ENCODE measurements at places on chromosomes 1 and 21.

GRCh38 chr1:31781756-31782371, 17.7 kb upstream of the ADGRB2 start:
- DNase-seq, result no peak

GRCh38 chr1:38029685-38030511, 16.7 kb downstream of the POU3F1 start:
- peak; percentile 21 for DNase-seq

DNA sequence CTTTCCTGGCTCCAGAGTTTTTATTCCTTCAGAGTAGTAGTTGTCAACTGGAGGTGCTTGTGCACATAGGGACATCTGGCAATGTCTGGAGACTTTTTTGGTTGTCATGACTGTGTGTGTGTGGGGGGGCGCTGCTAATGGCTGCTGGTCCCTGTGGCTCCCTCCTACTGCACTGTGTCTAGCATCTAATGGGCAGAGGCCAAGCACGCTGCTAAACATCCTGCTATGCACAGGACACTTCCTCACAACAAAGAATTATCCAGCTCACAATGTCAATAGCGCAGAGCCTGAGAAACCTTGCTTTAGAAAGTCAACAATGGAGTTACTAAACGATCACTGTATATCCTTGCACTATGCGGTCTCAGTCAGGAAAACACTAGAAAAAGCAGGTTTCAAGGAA, 19.7 kb upstream of the HMGB4 start:
- DNase-seq, result no peak

DNA sequence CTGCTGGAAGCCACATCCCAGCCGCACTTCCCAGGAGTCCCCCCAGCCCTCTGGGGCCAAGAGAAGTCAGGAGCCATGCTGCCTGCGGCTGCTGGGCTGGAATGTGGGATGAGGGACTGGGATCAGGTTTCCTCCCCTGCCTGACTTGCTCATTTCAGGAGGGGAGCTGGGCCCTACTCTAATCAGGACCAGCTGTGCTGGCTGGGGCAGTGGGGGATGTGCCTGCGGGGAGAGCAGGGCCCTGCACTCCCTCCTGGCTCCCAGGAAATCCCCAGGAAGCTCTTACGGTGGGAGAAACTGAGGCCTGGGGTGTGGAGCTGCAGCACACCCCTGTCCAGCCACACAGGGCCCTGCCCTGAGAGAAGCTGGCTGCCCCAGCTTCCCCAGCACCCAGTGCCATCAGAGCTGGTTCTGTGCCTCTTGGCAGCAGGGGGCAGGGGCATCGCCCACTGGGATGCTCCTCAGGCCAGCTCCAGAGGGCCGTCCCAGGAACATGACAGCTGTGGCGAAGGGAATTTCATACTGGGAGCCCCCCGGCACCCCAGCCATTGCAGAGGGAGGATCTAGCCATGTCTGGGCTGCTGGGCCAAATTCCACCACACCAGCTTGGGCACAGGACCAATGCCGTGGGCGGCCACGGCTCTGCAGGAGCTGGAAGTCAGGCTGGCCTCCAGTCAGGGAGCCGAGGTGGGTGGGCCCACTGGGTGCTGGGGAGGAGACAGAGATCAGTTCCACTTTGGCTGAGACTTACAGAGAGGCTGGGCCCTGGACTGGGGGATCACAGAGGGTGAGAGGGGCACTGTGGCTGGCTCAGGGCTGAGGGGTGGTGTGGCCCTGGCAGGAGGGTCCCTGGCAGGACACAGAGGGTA, 21.3 kb upstream of the PRSS38 start:
- DNase-seq, result no peak

GRCh38 chr1:226512076-226512728, 36.4 kb upstream of the STUM start:
- no peak for DNase-seq

GRCh38 chr1:246784621-246785493, 60.6 kb downstream of the SCCPDH start:
- no peak for DNase-seq

DNA sequence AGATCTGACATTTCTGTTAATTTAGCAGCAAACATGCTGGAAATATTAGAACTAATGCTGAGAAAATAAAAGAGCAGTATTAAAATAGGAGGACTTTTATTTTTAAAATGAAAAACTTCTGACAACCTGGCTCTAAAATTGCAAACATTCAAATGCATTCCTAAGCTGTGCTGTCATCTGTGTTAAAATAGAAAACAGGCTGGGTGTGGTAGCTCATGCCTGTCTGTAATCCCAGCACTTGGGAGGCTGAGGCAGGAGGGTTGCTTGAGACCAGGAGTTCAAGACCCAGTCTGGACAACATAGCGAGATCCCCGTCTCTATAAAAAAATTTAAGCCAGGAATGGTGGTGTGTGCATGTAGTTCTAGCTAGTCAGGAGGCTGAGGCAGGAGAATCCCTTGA, 44.6 kb downstream of the MIGA1 start:
- DNase-seq, result no peak

- DNase-seq, result no peak
These were observed 86.5 kb upstream of the WNT4 start for GRCh38 chr1:22229379-22229778.

DNA sequence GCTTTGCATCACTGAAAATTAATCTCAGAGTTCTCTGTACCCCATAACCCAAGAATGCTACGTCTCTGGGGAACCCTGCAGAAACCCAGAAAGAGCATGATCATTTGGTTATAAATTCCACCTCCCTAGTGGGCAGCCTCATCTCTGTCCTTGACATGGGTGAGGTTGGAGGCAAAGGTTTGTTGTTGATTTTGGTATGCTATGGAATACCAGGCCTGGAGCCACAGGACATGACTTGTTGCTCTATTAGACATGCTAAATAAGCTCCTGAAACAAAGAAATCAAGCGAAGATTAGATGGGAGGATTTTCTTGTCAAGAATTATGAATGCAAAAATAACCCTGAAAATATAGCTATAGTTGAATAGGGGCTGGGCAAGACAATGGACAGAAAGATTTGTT, 197.4 kb upstream of the CAMK1G start:
- DNase-seq, result no peak

DNA sequence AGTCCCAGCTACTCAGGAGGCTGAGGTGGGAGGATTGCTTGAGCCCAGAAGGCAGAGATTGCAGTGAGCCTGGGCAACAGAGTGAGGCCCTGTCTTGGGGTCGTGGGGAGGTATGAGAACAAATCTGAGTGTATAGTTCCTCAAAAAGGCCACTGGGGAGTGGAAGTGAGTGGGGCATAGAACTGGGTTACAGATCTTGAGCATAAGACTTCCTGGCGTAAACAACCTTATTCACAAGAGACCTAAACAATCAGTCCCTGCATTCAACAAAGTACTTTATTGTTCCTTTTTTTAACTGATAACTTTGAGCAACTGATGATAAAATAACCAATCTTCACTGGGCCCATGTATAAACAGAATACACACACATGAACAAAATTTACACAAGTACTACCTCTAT, 72.7 kb upstream of the MUTYH start:
- no peak for DNase-seq

DNA sequence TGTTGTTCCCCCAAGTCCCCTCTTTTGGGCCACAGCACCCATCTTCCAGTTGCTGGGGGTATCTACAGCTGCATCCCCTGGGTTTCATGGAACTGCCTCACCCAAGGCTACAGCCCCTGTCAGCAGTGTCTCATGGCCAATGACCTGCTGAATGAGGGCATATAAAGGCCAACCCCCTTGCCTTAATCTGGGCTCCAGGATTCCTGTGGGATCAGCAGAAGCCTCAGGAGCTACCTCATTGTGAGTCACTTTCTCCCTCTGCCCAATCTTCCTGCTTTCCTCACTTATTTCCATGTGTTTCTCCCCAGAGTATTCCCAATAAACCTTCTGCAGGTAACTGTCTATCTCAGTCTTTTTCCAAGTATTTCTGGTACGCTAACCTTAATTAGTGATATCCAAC, 37.3 kb upstream of the SYT14 start:
- DNase-seq, result no peak

DNA sequence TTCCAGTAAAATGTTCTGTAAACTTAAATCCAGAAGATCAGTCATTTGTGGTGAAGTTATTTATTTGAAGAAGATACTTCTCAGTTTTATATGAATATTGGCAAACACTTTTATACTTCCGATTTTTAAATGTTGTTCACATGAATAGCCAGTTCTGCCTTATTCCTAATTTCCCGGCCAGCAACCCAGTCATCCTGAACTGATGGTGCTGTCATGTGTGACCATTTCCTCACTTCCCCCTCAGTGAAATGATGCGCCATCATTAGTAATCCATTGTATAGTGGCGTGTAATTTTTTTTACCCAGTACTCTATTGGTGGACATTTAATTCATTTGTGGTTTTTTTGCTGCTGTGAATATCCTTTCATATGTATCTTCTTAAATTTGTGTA, 16.4 kb downstream of the GPSM2 start:
- DNase-seq, result no peak

DNA sequence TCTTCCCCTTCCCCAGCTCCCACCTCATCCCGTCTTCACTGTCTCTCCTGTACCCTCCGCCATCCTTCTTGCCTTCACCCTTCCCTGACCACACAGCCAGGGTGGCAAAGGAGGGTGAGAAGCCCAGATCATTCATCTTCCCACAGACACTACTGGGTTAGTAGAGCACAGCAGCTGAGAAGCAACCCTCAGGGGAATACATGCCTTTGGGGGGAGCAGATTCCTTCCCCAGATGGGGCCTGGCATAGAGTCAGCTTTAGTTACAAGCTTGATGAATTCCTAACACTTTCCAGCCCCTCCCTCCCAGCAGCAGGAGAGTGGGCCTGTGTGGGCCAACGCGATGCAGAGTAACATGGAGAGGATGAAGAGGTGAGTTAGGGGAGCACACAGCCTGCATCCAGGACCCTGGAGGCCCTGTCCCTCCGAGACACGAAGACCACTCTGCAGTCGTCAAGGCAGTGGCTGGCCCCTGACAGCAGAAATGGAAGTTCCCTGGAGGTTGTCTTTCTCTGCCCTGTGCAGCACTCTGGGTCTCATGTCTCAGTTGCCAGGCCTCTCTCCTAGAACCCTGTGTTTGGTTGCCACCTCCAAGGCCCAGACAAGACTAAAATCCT, 8.8 kb upstream of the BTG2 start:
- no peak for DNase-seq

DNA sequence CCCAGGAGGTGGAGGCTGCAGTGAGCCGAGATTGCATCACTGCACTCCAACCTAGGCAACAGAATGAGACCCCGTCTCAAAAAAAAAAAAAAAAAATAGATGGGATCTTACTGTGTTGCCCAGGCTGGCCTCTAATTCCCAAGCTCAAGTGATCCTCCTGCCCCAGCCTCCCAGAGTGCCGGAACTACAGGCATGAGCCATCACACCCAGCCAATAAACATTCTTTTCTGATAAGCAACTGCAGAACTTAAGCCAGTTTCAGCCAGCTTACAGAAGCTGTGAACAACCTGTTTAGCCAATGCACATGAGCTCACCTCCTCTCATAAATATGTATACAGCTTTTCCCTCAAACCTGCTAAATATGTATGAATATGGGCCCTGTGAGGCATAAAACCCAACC, 3.1 kb upstream of the MIIP start:
- no peak for DNase-seq

DNA sequence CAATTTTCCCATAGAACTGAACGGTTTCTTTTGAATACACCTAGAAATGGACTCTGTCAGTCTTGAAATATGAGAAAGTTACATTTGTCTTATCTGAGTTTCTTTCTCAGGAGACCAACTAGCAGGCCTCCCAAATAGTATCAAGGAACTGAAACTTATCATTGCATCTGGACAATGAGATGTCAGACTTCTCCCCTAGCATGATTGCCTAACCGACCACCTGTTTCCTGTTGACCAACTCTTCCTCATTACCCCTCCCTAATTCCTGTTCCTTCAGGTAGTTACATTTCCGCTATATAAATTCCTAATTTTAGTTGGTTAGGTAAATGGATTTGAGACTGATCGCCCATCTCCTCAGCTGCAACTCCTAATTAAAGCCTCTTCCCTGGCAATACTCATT, 1587.3 kb downstream of the NCAM2 start:
- DNase-seq, result no peak

DNA sequence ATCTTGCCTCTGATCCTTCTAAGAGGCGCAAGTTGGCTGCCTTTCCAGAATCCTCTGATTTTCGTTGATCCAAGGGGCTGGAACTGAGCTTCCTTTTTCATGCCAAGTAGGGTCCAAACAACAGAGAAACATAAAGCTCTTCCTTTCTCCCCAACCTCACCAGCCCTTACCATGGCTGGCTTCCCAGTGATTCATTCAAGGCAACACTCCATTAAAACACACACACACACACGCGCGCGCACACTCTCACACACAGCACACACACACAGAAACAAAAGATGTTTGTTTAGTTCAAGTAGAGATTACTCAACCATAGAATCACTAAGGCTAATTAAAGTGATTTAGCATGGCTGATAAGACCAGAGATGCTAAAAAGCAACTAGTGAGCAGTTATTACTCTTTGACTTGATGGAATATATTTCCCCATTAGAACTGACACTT, 13.0 kb upstream of the GUCA2A start:
- no peak for DNase-seq

DNA sequence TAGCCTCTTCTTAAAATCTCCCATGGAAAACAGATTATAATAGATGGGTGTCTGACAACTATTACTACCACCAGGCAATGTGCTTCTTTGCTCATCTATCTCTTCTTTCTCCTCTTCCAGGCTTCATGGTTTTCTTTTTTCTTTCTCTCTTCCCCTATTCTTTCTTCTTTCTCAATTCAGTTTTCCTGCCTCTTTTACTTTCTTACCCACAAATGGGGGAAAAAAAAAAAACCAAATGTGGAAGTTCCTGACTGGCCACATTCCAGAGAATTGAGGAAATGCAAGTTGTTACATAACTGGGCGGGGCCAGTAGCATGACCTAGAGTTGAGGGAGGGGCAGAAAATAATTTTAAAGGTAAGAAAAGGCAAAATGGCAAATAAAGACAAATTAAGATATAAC, 10.9 kb upstream of the SMG7 start:
- peak; percentile 13 for DNase-seq

- DNase-seq, result no peak
These were observed 62.5 kb upstream of the ZP4 start for GRCh38 chr1:237953238-237953637.

GRCh38 chr1:2044510-2045319, 5.5 kb upstream of the PRKCZ start:
- peak; percentile 79 for DNase-seq

DNA sequence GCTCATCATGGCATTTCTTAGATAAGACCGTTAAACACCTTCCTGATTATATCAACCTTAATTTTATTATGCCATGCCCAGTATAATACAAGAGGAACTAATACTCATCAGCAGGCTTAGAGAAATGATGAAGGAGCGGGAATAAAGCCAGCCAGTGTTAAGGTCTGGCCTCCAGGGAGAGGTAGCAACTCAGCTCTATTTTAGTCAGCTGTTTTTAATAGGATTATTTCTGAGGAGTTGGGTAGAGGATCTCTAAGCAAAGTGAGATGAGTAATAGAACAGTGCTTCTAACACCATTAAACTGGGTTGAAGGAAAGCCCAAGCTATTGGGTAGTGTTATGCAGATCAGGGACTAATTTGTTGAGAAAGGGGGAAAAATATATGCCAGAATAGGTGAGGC, 921.5 kb downstream of the TTLL7 start:
- no peak for DNase-seq

GRCh38 chr1:4825800-4826450, 171.5 kb downstream of the AJAP1 start:
- DNase-seq, result no peak

GRCh38 chr1:54996869-54997710, 1.6 kb upstream of the BSND start:
- DNase-seq, result no peak
